Stimulated activated CD4-positive, alpha-beta T cell treated with anti-CD3 and anti-CD28 coated beads, Interleukin-1b, Interleukin-23, amount 100 ng/mL, for 1 hour (primary cell): ENCODE measurements at places on chromosomes 2 and 18.

DNA sequence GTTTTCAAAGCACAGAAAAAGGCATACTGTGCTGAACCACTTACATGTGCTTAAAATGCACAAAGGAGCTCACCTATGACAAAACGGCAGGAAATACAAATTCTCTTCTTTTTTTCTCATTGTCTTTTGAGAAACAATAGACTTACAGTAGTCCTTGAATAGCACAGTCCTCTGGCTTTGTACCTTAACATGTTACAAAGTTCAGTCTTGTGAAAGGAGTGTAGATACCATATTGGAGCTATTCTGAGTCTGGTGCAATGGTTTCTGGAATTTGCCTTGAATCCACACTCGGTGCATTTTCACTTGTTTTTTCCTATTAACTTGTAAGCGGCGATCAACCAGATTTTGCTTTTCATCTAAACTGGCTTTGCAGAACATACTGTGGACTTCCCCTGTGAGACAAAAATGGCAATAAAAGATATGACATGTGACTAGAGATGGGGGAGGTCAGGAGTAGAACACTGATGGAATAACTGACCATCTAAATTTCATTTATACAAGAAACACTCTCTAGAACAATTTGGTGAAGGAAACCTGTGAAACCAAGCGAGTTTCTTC is 109.7 kb downstream of the METTL8 start:
- DNase-seq = no peak

DNA sequence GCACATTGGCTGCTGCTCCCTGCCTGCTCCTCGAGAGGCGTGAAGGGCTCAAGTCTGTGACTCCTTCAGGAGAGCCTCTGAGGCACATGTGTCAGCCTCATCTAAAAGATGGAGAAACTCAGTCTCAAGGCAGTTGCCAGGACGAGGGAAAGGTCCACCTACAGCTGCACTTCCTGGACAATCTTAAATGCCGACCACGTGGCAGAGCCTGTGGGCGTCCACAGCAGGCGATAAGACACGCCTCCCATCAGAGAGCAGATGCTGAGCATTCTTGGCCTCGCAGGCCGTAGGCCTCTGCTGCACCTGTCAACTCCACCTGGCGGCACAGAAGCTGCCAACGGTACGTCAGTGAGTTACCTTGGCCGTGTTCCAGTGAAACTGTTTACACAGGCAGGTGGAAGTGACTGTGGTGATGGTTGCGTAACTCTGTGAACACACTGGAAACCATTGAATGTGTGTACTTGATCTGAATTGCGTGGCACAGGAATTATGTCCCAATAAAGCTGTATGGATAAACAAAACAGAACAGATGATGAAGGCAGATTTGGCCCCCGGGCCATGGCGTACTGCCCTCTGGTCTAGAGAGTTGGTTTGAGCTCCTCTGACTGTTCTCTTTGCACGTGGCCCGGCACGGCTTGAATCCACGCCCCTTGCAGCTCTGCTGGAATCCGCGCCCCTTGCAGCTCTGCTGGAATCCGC is 114.5 kb downstream of the RNF144A start:
- DNase-seq = peak; percentile 22

- no peak for DNase-seq
Measured at GRCh38 chr2:33275689-33276444, 200.6 kb upstream of the RASGRP3 start.

GRCh38 chr2:226835420-226835795 is 446 bp upstream of the RHBDD1 start:
- DNase-seq = no peak

DNA sequence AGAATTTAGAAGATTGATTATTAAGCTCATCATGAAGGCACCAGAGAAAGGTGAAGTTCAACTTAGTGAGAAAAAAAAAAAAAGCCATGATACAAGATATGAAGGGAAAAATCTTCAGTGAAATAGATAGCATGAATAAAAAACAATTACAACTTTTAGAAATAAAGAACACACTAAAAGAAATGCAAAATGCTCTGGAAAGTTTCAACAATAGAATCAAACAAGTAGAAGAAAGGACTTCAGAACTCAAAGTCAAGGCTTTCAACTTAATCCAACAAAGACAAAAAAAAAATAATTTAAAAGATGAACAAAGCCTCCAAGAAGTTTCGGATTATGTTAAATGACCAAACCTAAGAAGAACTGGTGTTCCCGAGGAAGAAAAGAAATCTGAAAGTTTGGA is 105.5 kb downstream of the GRB14 start:
- no peak for DNase-seq

DNA sequence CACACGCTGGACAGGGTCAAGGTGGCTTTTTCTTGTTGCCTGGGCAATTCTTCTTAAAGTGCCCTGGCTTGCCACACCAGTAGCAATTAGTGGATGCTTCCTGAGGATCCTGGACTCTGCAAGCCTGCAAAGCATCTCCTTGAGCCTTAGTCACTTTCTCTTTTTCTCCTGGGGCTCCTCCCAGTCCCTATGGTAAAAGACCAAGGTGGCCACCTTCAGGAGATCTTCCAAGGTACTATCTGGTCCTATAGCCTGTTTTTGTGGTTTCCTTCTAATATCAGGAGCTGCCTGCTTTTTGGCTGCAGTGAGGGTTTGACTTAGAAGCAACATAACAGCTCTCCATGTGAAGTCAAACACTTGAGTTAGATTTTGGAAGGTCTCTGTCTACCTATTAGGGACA is 33.3 kb upstream of the GMCL1 start:
- no peak for DNase-seq

DNA sequence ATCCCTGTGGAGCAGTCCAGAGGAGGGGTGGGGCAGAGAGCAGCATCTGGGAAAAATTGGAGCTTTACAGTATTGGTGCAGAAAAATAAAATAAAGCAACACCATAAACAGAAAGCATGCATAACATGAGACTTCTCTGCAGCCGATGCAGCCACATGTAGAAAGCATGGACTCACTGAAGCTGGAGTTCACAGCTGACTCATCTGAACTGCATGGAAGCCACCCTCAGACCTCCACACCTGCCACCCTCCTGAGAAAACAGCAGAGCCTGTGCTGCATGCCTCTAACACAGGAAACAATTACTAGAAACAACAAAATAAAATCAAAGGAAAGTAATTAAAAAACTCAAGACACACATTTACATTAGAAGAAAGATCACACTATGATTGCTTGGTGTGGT is 169.4 kb upstream of the ALKAL2 start:
- no peak for DNase-seq

GRCh38 chr2:141195087-141195486 is 935.7 kb downstream of the LRP1B start:
- DNase-seq = no peak

- no peak for DNase-seq
Measured at GRCh38 chr18:24651434-24651833, 191.0 kb downstream of the HRH4 start.

GRCh38 chr2:113080134-113080533 is 12.4 kb downstream of the IL1F10 start:
- no peak for DNase-seq

- no peak for DNase-seq
Measured at GRCh38 chr2:224901121-224901676, 141.1 kb downstream of the DOCK10 start.

- DNase-seq = no peak
Measured at GRCh38 chr2:16615687-16616615, 49.7 kb downstream of the CYRIA start.

DNA sequence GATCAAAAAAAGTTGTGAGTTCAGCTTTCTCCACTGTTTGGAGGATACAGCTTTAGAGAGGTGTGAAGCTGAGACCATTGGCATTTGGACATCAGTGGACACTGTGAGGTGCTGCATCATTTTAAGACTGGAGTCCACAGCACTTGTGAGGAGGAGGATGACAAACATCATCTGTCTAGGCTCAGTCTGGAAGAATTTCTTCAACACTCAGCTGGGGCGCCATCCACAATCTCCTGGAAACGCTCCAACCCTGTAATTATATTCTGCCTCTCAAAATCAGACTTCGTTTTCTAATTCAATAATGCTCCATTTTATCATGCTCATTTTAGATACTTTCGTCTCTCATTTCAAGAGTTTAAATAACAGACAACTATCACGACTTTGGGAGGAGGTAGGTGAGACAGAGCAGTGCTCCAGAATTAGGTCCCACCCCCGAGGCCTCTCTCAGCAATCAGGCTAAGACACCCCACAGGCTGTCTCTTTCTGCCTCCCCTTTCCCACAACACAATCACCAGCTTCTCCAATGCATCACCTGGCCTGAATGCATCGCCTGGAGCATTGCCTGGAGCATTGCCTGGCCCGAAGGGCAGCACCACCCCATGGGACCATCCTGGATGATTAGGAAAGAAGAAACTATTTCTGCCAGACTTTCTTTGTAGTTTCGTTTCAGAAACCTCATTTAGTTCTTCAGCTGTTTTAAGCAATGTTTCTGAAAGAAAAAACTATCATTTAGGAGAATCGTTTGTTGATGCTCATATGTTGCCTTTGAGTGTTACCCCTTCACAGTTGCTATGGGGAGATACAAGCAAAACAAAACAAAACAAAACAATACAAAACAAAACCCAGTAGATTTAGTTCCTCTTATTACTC is 37.0 kb upstream of the DPP10 start:
- DNase-seq = no peak

GRCh38 chr2:5442736-5443135 is 249.4 kb upstream of the SOX11 start:
- DNase-seq = no peak

DNA sequence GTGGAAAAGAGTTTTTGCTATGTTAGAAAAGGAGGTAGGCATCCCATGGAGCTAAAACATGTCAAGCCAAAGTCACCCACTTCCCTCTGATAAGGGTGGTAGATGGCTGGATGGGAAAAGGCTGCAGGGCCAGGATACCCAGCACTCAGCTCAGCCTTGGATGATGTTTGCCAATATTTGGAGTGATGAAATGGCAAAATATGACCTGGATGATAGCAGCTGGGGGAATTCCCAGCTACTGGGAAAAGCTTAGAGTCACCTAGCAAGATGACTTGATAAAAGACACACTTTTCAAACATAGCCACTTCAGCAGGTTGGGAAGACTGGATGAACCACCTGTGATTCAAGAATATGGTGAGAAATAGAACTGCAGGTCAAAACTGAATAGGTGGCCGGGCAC is 10.1 kb downstream of the RFX8 start:
- no peak for DNase-seq

DNA sequence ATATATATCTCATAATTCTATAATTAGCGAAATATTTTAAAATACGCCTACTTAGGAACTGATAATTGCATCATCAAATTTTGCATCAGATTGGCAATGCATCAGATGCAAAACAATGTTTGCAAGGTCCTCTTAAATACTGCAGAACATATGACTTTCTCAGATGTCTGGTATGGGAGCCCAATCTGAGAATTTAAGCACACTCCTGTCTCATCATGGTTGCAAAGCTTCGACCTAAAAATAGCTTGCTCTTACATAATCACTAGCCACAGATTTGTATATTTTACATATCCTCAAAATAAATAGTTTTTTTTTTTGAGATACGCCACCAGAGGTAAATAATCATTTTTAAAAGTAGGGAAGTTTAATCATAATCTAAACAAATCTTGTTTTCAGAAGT is 123.2 kb downstream of the CABYR start:
- DNase-seq = no peak

- DNase-seq = no peak
Measured at GRCh38 chr2:85506768-85507181, 32.2 kb upstream of the MAT2A start.

DNA sequence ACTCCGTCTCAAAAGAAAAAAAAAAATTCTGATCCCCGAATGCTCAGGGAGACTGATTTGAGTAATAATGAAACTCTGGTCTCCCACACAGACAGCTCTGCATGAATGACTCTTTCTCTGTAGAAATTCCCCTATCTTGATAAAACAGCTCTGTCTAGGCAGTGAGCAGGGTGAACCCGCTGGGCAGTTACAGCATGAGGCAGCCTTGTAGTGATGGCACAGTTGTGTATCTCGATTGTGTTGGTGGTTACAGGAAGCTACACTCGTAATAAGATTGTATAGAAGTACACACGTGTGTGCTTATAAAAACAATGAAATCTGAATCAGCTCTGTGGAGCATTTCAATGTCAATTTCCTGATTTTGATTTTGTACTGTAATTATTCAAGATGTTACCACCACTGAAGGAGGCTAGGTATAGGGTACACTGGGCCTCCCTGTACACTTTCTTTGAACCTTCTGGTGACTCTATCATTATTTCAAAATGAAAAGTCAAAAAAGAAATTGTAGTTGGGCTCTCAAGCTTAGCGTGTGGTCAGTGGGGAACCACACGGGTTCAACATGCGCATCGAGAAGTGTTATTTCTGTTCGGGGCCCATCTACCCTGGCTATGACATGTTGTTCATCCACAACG is 34.9 kb upstream of the ATP8B1 start:
- DNase-seq = no peak

GRCh38 chr18:71370095-71370494 is 1081.2 kb downstream of the SOCS6 start:
- no peak for DNase-seq

DNA sequence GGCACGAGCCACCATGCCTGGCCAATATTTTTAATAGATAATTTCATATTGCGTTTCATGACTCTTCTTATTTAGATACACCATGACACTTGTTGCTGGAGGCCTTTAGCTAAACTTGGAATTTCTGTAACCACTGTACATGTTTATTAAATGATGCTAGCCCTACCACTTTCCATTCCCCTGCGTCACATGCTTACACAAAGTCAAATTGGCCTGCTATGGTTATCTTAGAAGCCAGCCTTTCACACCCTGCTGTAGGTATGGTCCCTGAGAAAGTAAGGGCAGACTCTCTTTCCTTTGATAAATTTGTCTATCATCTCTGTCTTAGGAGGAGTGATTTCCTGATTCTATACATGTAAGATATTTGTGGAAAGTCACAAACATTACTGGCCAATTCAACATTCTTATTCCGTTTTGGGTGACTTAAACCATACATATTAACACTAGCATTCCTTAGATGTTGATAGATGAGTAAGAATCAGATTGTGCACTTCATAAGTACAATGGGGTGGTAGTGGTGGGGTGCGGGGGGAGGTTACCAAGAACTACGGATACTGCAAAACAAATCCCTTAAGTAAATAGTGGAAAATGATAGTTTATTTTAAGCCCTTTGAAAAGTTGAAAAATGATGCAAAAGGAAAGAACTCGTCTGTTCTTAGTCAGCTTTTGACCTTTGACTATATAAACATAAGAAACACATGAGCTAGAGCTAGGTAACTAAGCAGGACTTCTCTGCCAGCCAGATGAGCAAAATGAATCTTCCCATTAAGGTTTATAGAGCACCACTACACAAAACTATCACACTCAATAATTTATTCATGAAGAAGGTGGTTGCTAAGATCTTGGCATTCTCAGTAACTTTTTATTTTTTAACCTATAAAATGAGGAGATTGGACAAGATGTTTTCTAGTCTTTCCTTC is 7.9 kb upstream of the NDUFV2 start:
- no peak for DNase-seq

GRCh38 chr2:96116424-96116878 is at the start of gene ADRA2B:
Gene ADRA2B (minus strand): TSS chr2:96116571. CDS start chr2:96116149, 422 bp downstream.
- peak; percentile 67 for DNase-seq

DNA sequence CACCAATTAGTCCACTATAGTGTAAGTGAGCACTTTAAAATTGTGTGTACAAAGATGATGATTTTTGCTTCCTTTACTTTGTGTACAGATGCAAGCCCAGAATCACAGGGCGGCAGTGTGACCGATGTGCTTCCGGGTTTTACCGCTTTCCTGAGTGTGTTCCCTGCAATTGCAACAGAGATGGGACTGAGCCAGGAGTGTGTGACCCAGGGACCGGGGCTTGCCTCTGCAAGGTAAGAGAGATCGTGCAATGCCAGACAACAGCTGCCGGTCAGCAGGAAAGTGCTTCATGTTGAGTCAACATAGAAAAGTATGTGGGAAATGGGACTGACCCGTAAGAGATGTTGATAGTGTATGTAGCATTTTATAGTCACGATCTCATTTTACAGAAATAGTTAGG is 156.8 kb upstream of the TTC39C start:
- DNase-seq = no peak
